Brain microvascular endothelial cell (primary cell): ENCODE measurements at places on chromosomes 7 and 10.

DNA sequence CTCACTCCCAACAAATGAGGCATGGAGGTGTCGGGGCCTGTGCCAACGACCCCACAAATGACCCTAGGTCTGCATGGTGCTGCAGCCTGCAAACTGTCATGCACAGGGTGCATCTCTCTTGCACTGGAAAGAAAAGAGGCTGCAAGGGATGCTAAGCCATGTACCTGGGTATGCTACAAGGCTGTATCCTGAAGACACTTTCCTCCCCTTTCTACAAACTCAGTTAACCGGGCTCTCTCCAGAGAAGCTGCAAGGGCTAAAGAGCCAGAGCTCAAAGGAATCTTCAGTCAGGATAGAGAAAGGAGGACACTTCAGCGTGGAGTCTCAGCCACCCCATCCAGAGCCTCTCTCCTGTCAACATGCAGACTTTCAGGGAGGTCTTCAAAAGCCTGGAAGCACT, 449.0 kb downstream of the GRID1 start:
- no peak for DNase-seq

DNA sequence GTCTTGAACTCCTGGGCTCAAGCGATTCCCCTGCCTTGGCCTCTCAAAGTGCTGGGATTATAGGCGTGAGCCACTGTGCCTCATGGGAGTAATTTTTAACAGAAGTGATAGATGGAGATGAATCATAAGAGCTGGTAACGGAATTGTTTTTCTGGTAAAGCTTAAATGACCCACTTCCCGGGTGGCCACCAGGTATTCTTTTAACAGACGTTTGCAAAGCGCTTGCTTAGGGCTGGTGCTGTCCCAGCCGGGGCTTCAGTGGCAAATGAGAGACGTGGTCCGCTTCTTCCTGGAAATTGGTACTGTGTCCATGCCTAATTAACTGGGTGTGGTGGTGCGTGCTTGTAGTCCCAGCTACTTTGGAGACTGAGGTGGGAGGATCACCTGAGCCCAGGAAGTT, 23.5 kb downstream of the CAMK1D start:
- DNase-seq, result no peak

- peak; percentile 74 for DNase-seq
Observed at GRCh38 chr10:101441541-101442455, 87.8 kb downstream of the BTRC start.

DNA sequence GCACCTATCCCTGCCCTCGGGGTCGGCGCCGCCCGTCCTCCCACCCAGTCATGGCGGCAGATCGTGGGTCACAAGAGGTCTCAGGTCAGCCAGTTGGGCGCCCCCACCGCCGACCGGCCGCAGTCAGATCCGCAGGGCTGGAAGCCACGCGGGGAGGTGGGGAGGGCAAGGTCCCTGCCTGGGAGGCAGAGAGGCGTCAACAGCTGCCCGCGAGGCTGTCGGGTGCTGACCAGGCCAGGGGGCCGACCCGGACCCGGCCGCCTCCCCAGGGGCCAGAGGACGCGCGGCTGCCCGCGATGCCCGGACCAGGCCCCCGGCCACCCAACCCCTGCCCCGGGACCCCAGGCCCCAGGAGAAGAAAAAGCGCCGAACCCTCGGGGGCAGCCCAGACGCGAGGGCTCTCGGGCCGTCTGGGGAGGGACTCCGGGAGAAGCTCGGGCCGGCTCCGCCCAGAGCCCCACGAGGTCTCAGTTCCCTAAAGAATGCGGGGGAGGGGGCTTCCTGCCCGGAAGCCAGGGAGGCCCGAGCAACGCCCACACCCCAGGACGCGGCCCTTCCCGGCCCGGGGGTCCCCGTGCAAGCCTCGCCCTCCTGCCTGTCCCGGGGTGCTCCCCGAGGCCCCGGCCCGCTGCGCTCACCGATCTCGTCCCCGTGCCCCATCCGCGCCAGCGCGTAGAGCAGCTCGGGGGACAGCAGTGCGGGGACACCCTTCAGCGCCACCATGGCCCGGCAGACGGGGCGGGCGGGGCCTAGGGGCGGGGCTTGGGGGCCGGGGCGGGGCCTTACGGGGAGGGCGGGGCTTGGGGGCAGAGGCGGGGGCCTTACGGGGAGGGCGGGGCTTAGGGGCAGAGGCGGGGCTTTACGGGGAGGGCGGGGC, at the start of gene FUOM:
FUOM (minus strand) TSS at position 735 of the 877 bp plus-strand sequence; CDS start at position 723, 12 bp downstream.
- DNase-seq, result peak; percentile 44

- peak; percentile 12 for DNase-seq
Observed at GRCh38 chr10:29734962-29735627, 100.3 kb upstream of the SVIL start.

- DNase-seq, result no peak
Observed at GRCh38 chr7:4025210-4025609, 656.9 kb upstream of the FOXK1 start.

DNA sequence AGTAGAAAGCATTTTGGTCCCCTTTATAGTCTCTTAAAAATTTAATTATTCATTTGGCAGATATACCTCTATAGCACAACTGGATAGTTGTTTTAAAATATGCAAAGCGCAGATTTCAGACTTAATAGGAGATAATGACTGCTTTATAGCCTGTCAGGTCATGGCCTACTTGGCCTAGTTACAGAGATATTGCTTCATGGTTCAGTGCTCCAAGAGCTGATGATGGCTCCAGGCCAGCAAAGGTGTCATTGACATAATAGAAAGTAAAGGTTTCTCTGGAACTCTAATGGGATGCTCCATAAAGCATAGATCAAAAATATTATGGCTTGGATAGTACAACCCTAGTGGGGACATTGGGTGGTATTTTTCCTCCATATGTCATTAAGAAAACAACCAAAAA, 285.7 kb downstream of the NXPH1 start:
- no peak for DNase-seq

DNA sequence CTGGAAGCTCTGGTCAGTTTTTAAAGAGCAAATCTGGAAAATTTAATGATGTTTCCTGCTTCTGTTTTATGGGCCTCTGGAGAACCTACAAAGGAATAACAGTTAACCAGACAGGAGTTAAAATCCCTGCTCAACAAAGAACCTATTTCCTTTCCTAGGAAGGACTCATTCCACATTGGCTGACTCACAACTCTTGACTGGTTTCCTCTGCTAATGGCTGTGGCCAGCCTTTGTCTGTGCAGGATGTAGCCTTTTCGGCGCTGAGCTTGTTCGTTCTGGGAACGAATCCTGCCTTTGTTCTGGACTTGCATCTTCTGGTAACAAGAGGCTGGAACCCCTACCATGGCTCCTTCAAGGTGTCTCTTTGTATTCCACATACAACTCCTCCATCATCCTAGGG, 112.8 kb upstream of the PDCD4 start:
- peak; percentile 67 for DNase-seq

- peak; percentile 47 for DNase-seq
Observed at GRCh38 chr7:64618785-64619456, 47.0 kb upstream of the ZNF107 start.

- no peak for DNase-seq
Observed at GRCh38 chr10:1465993-1466764, 271.1 kb downstream of the ADARB2 start.

DNA sequence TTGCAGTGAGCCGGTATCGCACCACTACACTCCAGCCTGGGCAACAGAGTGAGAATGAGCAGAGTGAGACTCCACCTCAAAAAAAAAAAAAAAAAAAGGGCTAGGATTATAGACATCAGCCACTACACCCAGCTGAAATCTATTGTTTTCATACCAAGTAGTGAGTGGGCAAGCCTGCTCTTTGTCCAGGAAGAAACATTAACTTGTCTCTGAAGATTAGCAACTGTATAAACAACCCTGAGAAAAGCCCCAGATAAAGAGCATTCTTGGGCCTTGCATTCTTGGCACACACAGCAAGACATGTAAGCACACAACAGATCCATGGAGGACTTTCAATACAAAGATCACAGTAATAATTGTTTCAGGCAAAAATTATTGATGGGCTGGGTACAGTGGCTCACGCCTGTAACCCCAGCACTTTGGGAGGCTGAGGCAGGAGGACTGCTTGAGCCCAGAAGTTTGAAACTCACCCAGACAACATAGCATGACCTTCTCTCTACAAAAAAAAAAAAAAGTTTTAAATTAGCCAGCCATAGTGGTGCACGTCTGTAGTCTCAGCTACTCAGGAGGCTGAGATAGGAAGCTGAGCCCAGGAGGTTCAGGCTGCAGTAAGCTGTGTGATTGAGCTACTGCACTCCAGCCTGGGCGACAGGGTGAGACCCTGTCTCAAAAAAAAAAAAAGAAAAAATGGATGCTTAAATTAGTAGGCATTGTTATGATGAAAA, 4.4 kb downstream of the PSPH start:
- peak; percentile 94 for DNase-seq

DNA sequence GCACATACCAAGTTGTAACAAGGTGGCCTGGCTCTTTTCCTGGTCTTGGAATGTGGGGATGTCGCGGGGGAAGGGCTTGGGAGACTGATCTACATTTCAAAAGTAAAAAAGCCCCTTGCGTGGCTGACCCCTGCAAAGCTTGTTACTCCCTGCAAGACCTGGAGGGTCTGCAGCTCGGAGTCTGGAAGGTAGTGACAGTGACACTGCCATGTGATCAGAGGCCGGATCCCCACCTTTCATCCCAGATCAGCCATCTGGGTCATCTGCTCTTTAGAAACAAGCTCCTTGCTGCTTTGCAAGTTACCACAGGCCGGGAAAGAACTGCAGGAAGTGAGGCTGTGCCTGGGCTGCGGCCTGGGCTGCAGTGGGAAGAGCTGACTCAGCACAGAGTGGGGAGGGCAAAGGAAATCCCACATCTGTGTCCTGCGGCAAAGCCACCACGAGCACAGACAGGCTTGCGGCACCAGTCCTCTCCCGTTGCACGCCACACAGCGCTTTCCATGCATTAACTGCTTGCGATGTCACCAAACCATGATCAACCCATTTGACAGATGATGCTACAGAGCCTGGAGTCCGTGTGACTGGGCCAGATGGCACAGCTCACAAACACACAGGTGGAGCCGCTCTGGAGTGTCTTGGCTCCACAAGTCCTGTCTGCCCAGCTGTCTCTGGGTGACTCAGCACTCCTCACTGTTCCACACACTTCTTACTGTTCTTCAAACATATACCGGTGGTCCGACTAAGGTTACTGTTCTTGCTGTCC, 97.7 kb downstream of the SH3PXD2A start:
- peak; percentile 66 for DNase-seq

- DNase-seq, result no peak
Observed at GRCh38 chr10:91880310-91880709, 29.0 kb downstream of the FGFBP3 start.

DNA sequence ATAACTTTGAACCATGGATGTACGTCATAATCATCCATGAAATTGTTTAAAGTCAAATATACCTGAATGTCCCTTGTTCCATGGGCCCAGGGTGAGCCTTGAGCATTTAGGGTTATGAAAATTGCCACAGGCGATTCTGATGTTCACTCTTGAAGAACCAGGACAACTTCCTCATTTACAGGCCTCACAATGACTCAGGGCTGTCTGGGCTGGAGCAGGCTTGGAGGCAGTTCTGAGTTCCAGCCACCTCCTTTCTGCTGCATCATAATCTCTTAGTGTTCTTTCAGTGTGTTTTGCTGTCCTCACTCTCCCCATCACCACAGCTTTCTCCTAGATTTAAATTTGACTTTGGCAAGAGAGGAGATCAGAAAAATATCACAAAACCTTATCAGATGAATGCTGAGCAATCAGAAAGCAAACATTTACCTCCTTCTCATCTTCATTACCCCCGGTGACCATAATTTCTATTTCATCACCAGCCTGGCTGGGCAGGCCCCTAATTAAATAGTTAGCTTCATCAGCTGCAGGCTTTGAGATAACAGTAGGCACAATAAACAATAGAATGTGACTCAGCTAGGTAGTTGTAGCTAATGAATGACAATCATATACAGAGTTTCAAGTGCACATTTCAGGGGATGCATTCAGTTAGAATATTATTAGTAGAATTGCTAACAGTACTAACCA, 571.0 kb downstream of the SH2D4B start:
- DNase-seq, result no peak

GRCh38 chr7:141359740-141360415, 191.3 kb upstream of the AGK start:
- peak; percentile 9 for DNase-seq

- peak; percentile 96 for DNase-seq
Observed at GRCh38 chr7:117019786-117020590, 66.7 kb downstream of the ST7 start.

GRCh38 chr7:93011351-93012294, 106.2 kb downstream of the SAMD9 start:
- DNase-seq, result peak; percentile 94

DNA sequence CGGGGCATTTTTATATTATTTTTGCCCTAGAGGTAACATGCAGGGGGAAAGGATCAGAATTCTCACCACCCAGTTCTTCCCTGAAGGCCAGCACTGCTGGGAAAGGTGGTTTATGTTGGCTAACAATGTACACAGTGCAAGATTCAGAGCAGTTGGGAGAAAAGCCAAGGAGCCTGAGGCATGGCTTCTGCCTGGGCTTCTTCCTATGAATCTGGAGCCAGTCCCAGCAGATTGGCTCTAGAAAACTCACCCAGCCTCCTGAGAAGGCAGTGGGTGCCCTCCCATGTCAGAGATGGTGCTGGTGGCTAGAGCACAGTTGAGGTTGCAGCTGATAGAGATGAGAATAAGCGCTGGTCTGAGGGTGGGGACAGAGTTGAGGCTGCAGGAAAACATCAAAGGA, 44.7 kb upstream of the GPR26 start:
- no peak for DNase-seq

DNA sequence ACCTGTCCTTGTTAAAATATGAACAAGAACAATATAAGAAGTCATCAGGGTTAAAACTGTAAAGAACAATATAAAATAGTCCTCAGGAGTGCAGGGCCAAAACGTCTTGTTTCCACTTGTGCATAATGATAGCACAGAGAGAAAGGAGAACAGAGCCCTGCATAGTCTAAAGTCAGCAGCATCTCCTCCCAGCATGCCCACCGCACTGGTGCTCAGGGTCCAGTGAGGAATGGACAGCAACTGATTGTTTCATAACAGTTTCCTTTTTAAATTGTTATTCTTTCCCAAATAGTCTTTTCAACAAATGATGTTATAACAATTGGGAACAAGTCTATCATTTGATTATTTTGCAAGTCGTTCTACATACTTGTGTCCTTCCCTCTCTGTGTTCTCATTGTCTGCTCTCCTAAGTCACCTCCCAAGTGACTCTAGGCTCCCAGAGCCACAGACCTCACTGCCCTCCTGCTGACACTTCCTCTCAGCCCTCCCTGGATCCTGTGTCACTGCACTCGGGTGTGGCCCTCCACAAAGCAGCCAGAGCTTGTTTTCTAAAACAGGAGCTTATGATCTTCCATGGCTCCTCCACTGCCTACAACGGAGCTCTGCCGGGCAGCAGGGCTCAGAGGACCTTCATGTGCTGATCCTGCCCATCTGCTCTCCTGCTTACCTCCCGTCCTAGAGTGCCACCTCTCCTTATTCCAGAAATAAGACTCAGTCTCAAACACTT, 27.6 kb downstream of the COBL start:
- no peak for DNase-seq

- peak; percentile 17 for DNase-seq
Observed at GRCh38 chr10:35517431-35518181, 87.5 kb upstream of the GJD4 start.

DNA sequence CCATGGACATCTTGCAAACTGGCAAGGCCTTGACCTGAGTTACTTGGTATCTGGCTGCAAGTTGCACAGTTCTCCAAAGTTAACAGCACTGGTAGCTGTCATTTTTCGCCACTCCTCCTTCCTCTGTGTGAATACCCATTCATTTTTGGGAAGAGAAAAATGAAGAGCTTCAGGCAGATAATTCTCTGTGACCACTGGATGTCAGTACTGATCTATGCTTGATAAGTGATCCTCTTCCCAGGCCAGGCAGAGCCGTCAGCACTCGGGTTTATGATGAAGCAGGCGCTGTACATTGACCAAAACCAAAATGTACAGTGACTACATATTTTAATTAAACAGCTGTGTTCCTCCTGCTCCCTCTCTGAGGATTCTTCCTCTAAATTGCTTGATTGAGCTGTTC, 55.9 kb upstream of the PDZD8 start:
- DNase-seq, result no peak
